T follicular helper cell (primary cell): ENCODE measurements at places on chromosomes 6 and 20.

DNA sequence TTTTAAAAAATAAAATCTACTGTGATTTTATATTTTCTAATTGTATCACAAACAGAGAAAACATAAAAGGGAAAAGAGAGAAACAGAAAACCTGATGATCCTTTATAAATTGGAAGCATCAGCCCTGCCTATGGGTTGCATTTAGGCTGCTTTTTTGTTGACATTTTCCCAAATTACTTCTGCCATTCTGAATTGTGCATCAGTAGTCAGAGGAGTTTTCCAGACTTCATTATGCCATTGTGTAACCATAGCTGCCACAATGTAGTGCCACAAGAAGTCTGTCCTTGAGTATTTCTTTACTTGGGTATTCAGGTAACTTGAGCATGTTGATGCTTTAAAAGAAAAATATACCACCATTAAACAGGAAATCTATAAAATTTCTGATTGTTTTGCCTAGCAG lies 130.3 kb downstream of the HACE1 start:
- no peak for DNase-seq

- DNase-seq: no peak
Observed at GRCh38 chr6:13666194-13667105, 45.2 kb downstream of the RANBP9 start.

DNA sequence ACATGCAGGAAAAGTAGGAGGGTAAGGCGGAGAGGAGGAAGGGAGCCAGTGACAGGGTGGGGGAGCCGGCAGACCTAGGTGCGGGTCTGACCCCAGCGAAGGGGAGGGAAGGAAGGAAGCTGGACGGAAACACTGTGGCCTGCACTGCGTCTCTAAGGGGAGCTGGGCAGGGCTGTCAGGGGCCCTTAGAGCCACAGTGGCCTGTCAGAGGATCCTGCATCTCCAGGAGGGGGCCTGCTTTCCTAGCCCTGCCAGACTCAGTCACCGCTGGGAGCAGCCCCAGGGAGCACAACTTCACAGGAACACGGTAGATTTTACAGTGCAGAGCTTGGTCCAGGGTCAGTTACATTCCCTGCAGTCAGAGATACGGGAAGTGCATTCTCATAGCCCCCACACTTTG lies 118.2 kb downstream of the PACRG start:
- DNase-seq: no peak

- no peak for DNase-seq
Observed at GRCh38 chr20:1669304-1669703, 11.7 kb upstream of the SIRPG start.

GRCh38 chr6:101404775-101405174 lies 11.3 kb downstream of the GRIK2 start:
- no peak for DNase-seq

- no peak for DNase-seq
Observed at GRCh38 chr6:115706324-115706723, 354.4 kb downstream of the FRK start.

- DNase-seq: no peak
Observed at GRCh38 chr20:17142666-17143065, 84.2 kb upstream of the PCSK2 start.

- no peak for DNase-seq
Observed at GRCh38 chr20:50304501-50304856, 113.8 kb downstream of the CEBPB start.

DNA sequence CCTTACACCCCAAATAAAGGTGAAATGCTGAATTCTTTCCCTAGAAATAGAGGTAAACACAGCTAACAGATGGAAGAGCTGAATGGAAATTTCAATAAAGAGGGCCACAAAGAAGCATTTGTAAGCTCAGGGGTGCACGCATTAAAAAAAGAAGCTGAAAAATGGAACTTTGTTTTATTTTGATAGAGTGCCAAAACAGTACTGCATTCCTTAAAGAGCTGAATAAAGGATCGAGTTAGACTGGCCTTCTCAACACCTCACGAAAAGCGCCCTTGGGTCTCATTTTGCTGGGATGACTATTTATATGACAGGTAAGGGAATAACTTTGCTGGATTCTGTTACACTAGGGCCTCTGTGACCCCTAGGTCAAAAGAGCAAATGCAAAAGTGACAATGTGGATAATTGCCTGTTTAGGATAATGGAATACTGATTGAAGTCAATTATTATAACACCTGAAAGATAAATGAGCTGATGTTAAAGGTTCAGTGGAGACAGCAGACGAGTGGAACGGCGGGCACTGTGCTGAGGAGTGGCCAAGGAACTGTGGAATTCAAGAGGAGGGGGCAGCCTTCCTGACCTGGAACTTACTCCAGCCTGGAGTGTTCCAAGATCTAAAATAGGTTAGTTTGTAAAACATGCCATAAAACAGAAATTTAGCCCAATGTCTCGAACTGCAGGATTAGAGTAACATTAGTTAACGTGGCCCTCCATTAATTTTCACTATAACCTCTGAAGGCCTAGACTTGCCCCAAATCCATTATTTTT lies 168.4 kb downstream of the FOXC1 start:
- DNase-seq: no peak

GRCh38 chr20:41599699-41600104 lies 18.5 kb downstream of the CHD6 start:
- no peak for DNase-seq

- DNase-seq: no peak
Observed at GRCh38 chr6:130407032-130407431, 41.2 kb downstream of the TMEM200A start.

GRCh38 chr20:39040116-39040515 lies 78.0 kb downstream of the DHX35 start:
- no peak for DNase-seq

DNA sequence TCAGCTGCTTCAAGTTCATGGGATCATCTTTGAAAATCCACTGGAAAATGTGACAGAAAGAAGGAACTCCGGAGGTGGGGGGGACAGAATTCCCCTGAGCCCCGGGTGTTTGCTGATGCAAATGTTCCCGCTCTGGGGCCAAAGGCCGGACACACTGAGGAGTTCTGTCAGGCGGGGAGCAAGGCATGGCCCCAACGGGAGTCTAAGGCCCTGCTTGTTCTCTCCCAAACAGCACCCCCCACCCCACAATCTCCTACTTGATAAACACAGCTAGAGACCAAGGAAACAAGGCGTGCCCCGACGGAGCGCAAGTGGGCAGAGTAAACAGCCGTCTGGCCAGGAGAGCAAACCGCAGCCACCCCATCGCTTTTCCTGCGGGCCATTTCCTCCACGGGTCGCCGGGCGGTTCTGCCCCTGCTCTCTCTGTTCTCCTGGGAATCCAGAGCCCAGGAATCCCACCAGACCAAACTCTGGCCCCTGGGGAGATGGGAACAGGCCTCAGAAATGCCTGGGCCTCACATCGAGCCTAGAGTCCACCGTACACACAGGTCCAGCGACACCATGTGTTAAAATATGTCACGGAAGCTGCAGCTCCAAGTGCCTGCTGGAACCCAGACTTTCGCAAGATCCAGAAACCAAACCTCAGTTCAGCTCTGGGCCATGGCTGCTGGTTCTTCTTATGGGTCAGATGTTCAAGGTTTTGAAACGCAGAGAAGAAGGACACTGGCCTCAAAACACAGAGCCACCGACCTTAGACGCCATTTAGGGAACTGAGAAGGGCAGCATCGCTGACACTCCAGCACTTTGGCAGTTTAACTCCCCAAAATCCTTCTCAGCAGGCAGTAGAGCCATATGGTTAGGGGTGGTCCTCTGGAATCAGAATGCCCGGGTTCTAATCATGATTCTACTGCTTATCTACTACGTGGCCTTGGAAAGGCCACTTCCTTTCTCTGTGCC lies 104.2 kb downstream of the PREX1 start:
- no peak for DNase-seq

- DNase-seq: no peak
Observed at GRCh38 chr20:10185741-10186558, 32.7 kb upstream of the SNAP25 start.

DNA sequence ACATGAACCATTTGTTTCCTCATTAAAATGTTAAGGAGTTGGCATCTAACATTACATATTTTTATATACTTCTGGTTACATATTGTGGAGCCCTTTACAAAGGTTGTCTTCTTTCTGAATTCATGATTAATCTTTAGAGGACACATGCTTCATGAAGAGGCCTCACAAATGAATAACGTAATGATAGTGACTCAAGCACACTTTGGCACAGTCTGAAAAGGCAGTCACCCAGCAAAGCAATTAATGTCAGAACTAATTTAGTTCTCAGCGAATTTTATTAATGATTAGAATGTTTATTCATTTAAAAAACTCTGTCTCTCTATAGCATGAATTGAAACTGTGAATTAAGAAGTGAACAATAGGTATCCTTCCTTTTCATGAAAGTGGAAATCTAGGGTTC lies 854.2 kb downstream of the PHF3 start:
- DNase-seq: no peak

- no peak for DNase-seq
Observed at GRCh38 chr6:157346373-157346772, 23.1 kb upstream of the TMEM242 start.

DNA sequence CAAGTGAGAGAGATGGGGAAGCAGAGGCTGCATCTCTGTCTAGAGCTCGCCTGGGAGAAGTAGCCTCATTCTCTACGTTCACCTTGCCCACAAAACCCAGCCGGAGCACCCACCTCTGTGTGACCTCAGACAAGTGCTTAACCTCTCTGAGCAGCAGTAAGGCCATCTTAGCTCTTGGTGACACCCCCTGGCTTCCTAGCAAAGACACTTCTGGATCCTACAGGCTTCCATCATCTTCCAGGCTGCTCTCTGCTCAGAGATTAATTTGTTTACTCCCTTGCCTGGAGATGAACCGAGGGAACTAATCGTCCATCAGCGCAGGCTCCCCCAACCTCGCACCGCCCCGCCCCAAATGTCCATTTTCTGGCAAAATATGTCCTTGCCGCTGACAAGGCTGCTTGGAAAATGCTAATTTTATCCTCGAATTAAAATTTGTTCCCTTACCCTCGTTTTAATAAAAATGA lies 24.0 kb upstream of the CTNNBL1 start:
- no peak for DNase-seq

- no peak for DNase-seq
Observed at GRCh38 chr6:134995536-134995935, 45.6 kb upstream of the ALDH8A1 start.

- no peak for DNase-seq
Observed at GRCh38 chr6:159395609-159396008, 226.4 kb downstream of the FNDC1 start.

DNA sequence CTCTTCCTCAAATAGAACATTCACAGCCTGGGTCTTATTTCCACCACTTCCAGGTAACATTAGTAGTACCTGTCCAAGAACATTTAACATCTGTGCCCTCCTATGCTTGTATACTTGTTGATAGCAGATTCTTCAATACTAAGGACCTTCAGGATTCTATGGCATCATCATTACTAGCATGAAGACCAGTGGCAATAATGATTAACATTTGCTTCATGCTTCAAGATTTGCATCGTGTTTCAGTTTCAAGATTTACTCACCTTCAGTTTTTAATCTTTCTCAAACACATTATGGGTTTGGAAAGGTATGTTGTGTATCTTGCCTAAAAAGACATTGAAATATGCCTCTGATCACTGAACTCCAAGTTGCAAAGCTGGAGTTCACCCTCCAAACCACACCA lies 412.8 kb upstream of the NRSN1 start:
- DNase-seq: no peak

DNA sequence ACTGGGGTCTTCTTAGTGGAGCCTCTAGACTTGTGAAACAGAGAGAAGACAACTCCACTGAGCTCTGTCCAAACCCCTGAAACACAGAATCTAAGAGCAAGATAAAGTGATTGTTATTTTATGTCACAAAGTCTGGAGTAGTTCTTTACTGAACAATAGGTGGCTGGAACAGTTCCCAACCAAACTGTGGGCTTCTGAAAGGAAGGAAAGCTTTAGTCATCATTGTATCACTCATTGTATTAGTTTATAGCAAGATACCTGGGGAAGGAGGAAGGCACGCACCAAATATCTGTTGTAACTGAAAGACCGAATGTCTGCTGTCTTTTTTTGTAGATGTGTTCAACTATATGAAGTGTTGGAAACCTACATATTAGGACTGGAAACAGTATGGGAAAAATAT lies 284.9 kb upstream of the TBX18 start:
- DNase-seq: no peak

DNA sequence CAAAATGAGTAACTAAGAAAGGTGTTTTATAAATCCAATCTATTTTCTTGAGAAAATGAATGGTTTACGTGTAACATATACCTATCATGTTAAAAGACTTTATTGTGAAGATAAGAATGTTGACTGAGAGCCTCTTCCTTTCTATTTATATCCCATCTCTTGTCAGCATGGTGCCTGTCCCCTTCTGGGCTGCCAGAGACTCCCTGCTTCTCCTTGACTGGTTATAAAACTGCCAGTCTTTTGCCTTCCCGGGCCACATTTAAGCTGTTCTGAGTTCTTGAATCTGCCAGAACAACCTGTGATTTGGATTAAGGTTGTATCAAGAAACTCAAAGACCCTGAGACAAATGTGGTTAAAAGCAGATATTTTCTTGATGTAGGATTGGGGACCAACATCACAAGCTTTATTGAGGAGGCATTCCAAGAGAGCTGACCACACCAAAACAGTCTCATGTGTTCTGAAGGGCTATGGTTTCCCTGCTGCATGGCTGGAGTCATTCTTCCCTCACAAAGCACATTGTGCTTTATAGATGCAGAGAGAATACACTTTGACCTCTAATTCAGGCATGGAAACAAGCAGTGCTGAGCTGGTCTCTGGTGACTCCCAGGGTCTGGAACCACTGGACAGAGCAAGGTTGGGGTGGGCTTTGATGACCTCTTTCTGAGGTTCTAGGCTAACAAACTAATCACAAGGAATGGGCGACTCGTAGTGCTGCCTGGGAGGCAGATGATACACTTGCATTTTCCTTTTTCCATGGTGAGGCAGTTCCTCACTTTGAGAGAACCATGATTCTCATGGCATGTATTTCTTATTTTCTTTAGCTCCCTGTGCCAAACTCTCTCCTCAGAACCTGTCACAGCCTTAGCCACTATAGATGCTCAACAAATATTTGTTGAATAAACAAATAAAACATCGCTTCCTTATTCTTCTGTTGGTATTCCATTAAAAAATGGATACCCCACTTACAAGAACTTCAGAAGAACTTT lies 205.0 kb upstream of the PREP start:
- DNase-seq: no peak

DNA sequence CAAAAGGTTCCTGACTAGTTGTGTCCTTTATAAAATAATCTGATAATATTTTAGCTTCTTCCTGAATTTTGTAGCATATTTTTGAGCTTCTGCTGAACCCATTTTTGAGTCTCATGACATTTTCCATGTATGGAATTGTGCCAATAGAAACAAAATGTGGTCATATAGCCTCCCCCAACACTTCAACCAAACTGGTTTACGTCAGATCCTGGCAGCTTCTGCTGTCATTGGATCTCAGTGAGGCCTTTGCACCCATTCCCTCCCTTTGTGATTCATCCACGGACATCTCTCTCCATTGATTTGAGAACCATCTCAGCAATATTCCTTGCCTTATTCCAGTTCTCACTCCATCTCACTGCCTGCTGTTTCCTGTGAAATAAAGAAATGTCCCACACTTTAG lies 166.0 kb upstream of the PROKR2 start:
- DNase-seq: no peak
